HT-29 (cell line): ENCODE measurements at places on chromosomes 5 and 9. TPM values are rescaled to one million over a fixed set of nuclear protein-coding genes. Genes with fewer than 3 reads are reported as not detected.

The IFT74 gene
- total RNA-seq, result 4.0 and 4.7 TPM in 2 replicates

The LCN2 gene
- 221 and 241 TPM in 2 replicates for total RNA-seq

The GDA gene
- 34.1 and 45.4 TPM in 2 replicates for total RNA-seq

The PPP3R2 gene
- not detected in 2 replicates for total RNA-seq

The CA9 gene
- total RNA-seq, result 82.8 and 95.4 TPM in 2 replicates

The SLC46A2 gene
- total RNA-seq, result not detected in 2 replicates

The MAML1 gene
- 15.4 and 30.0 TPM in 2 replicates for total RNA-seq

The SNCAIP gene
- not detected in 2 replicates for total RNA-seq

The PCDHGC5 gene
- total RNA-seq, result 0.61 TPM in 1 of 2 replicates, not detected in the other

The CDK9 gene
- 42.6 and 45.4 TPM in 2 replicates for total RNA-seq

DNA sequence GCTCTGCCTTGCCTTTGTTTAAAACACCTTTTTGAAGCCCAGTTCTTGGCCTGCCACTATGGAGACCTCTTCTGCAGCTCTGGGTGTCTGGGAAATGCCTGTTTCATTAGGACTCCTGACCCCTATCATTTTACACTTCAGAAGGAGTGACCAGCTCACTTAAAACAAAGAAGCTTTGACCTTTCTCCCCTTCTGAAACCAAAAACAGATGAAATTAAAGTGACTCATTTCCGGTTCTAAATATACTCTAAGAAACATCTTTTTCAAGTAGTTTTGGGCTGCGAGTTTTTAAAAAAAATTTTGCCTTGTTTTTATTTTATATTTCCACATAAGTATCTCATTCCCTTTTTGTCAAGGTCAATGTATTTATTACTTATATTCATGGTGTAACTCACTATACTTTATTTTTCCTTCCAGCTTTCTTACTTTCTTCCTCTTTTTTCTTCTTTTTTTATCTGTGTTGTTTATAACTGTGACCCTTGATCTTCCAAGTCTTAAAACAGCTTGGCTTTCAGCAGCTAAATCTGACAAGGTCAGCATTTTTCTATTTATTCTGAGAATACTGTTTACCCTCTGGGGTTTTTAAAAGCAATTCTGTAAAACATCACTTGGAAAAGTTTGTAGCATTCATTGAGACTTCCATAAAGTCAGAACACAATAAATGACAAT is 672.9 kb downstream of the NR2F1-AS1 start:
- DNase-seq, result no peak

GRCh38 chr9:21812415-21812814 is 10.0 kb downstream of the MTAP start:
- no peak for DNase-seq

DNA sequence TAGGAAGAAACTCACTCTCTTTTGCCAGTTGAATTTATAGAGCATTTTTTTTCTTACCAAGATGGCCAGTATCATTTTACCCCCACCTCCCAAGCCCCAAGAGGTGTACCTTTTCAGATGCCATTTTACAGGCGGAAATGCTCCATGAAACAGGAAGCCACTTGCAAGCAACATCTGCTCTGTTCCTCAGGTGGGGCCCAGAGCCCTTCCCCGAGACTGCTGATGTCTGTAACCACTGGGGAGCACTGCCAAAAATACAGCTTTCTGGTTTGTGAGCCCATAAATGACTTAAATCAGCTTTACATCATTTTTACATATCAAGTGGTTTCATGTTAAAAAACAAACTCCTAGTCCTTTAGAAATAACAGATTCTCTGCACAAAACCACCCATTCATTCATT is 42.9 kb upstream of the GARNL3 start:
- no peak for DNase-seq

GRCh38 chr9:135693265-135693664 is 6.0 kb downstream of the SOHLH1 start:
- no peak for DNase-seq

- DNase-seq, result no peak
Measured at GRCh38 chr5:32202394-32202793, 28.3 kb upstream of the GOLPH3 start.

DNA sequence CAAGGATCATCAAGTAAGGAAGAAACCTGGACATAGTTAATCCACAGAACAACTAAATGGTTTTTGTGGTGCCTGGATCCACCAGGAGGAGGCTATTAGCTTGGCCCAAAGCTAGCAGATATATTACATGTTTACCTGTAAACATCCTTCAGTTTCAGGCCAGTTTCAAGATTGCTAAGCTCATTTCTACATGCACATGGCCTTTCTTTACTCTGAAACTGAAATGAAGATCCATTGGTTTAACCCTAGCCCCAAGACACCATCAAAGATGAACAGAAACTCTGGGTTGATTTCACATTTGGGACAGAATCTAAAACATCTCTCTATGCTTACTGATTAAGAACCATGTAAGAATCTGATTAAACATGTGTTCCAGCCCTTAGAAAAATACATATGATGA is 611.8 kb downstream of the TLE1 start:
- DNase-seq, result no peak

DNA sequence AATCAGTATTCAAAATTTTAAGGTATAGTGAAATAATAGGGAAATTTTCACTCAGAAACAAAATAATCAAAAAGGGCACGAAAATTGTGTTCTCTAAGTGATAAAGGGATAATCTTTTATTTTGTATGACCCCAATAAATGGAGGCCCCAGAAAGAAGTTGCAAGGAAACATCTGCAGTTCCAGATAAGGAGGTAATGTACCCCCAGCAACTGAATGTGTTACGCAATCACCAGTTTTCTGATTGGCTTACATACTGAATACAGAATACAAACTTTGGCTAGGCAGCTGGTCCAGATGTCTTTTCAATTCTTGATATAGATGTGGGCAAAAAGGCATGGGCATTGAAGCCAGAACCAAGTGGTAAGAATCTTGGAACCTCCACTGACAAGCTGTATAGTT is 1.7 kb upstream of the TOPORS start:
- DNase-seq, result no peak

- DNase-seq, result no peak
Measured at GRCh38 chr9:83006378-83006777, 56.6 kb downstream of the RASEF start.

DNA sequence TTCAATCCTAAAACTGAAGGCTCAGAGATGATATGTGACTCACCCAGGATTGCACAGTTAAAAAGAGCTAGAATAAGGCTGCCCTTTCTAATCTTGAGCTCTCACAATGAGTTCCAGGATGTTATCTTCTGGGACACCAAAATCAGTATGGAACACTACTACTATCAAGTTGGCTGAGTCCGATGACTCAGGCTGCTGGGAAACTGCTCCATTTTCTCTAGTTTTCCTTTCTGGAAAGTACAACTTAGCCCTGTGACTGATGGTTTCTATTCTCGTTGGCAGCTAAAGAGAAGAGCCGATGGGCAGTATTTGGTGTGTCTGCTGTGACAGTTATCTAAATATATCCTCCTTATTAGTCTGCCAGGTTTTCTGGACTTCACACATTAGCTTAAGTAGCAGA is 37.9 kb upstream of the DPYSL3 start:
- no peak for DNase-seq

GRCh38 chr5:6820851-6821479 is 107.7 kb downstream of the TENT4A start:
- peak; percentile 61 for DNase-seq
